CD4-positive, alpha-beta T cell (primary cell): ENCODE measurements at places on chromosomes 1 and 21.

GRCh38 chr1:47738560-47739182 lies 258.5 kb downstream of the TRABD2B start:
- no peak for DNase-seq

DNA sequence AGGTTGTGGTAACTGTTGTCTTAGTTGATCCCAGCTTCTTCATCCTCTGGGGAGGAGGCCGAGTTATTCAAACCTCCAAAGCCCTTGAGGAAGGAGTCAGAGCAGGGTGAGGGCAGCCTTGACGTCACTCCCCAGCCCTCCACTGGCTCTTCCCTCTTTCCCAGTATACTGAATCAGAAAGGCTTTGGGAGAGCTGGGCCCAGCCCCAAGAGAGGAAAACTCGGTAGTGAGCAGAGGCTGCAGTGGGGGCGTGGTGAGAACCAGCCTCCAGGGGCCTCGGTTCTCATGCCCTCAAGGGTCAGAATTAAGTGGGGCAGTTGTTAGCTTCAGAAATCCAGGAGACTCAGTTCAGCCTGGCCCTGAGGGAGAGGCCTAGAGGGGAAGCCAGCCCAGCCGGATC lies 1.8 kb upstream of the GJA4 start:
- no peak for DNase-seq

GRCh38 chr1:232590744-232591082 lies 39.2 kb downstream of the SIPA1L2 start:
- DNase-seq: no peak

GRCh38 chr1:101410048-101410878 lies 173.4 kb downstream of the S1PR1 start:
- no peak for DNase-seq

- peak; percentile 9 for DNase-seq
Measured at GRCh38 chr1:32716312-32717148, 14.0 kb upstream of the SYNC start.

- DNase-seq: no peak
Measured at GRCh38 chr21:26732432-26733221, 112.6 kb downstream of the ADAMTS1 start.

DNA sequence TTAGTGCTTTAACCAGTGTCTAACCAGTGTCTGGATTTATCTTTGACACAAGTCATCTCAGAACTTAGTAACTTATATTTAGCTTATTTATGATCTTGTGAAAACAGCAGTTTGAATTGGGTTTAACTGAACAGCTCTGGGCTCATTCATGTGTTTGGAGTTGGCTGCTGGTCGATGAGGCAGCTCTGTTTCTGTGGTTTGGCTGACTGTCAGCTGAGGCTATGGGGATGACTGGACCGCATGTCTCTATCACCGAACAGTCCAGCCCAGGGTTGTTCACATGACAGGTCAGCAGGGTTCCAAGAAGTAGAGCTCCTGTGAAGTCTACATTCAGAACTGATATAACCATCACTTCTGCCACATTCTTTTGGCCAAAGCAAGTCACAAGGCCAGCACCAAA lies 29.1 kb upstream of the C21orf91 start:
- no peak for DNase-seq

- DNase-seq: no peak
Measured at GRCh38 chr1:162218546-162218945, 149.1 kb downstream of the NOS1AP start.

GRCh38 chr1:167722152-167722869 lies 529 bp downstream of the MPZL1 start:
- DNase-seq: no peak

- DNase-seq: no peak
Measured at GRCh38 chr21:22791986-22792560, 1793.9 kb downstream of the NCAM2 start.

DNA sequence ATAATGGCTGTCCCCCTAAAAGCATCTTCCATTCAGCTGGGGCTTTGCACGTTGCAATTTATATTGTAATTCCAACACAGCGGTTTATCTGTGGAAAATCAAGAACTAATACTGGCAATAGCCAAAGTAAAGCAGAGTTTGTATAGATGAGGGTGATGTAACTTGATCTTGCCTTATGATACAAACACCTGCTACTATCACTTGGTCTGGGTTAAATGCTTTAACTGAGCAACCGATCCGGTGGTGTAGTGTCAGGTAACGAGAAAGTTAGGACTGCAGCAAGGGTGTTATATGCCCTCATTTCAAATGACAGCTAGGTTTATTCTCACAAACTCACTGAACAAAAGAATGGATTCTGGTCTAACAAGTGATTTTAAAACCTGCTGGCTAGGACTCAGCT lies 47.3 kb upstream of the PLPPR4 start:
- DNase-seq: no peak

DNA sequence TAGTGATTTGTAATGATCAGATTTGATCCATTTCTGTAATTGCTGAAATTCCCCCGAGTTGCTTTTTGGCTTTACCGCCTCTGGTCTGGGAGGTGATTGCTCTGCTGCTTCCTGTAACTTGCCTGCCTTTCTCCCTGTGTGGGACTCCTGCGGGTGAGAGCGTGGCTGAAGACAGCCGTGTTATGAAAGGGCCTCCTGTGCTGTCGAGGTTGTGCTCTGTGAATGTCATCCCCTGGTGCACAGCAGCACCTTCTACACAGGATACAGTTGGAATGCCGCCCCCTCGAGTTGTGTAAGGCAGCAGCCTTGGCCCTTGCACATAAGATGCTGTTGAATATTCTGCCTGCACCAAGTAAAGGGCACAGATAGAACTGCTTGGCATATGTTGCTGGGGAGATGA lies 5.9 kb downstream of the SOD1 start:
- no peak for DNase-seq

DNA sequence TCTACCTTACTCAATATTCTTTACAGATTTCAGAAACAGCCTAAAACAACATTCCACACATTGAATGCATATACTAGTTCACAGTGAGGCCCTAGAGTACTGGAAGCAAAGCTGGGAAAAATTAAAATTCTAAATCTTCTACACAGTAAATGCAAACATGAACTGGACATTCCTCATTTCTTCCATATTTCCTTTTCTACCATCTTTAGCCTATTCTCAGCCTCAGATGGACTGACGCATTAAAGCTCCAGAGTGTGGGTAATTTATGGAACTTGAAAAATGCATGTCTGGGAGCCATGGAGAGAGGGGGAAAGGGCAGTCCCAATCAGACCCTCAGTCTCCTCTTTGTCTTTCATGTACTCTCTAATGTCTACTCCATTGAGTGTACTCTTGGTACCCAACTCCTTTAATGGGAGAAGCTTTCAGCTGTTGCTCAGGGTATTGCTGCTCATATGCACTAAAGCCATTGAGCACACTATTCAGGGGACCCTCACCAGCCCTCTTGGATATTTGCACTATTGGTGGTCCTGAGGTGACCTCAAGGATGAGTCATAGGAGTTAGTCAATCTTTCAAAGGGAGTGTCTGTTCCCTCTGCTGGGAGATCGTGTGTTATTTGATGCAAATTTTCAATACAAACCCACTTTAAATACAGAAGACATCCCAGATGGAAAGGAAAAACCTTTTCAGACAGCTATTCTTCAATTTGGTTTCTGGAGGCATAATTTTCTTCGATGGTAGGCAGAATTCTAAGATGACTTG lies 83.3 kb upstream of the KCNJ15 start:
- no peak for DNase-seq

- no peak for DNase-seq
Measured at GRCh38 chr1:186680245-186681061, at the start of gene PTGS2. Gene PTGS2, minus strand, starts transcription at chr1:186680423. Its CDS starts 133 bp downstream, at chr1:186680290.

GRCh38 chr1:209625791-209626285 lies 26.4 kb downstream of the LAMB3 start:
- DNase-seq: no peak

- no peak for DNase-seq
Measured at GRCh38 chr1:172609528-172609927, 49.4 kb upstream of the FASLG start.

DNA sequence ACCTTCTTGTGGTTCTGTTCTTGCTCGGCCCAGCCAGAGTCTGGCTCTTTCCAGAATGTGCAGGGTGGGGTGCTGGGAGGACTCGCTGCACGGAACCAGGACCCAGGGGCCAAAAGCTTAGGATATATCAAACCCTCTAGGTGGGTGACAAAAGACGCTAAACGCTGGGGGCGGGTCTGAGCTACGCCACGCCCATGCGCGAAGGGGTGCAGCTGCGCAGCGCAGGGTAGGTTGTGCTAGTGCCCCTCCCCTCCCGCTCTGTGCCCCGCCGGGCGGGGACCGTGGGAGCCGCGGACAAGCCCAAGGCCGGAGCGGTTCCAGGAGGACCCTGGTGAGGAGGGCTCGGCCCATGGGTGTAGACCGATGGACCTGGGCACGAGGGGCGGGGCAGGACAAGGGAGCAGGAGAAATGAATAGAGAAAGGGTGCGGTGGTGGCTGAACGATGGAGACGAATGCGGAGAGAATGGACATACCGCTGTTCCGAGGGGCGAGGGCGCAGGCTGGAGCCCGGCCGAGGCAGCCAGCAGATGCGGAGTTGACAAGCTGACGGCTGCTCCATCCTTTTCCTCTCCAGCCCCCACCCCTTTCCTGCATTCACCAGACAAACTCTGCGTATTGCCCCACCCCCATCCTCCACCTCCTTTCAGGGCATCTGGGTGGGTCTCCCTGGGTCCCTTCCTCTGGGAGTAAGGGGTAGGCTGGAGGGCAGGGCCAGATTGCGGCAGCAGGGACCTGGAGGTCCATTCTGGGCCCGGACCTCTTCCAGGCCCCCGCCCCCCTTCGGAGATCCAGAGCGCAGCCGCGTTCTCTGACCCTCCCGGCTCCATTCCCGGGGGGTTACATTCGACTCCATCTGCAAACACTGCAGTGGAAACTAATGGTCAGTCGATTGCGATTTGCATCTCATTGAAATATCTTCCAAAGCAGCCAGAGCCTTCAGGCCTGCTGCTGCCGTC lies at the start of gene RUSC1:
Gene RUSC1, plus strand, starts transcription at position 234 of the 957 bp plus-strand sequence. CDS start 880 bp downstream, outside the sequence.
- DNase-seq: peak; percentile 83

GRCh38 chr1:21491488-21492355 lies 17.5 kb upstream of the ALPL start:
- DNase-seq: no peak

DNA sequence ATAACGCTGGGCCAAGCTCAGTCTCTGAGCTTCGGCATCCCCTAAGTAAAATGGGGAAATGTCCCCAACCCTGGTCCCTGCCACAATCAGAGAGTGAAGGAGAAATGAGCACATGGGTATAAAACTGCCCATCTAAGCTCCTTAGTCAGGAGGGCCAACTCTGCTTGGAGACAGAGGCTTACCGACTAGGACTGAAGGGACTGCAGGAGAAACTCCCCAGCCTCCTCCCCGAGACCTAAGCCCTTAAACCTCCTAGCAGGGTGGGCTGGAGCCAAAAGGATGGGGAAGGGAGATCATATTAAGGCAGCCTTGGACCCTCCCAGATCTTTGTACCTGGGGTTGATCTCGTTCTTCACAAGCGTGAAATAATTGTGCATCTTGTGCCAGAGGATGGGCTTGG lies 5.5 kb downstream of the ETNK2 start:
- DNase-seq: no peak

GRCh38 chr1:57036641-57037579 lies 71.1 kb upstream of the C8B start:
- DNase-seq: no peak

- no peak for DNase-seq
Measured at GRCh38 chr21:43816611-43817071, 27.3 kb downstream of the RRP1 start.

DNA sequence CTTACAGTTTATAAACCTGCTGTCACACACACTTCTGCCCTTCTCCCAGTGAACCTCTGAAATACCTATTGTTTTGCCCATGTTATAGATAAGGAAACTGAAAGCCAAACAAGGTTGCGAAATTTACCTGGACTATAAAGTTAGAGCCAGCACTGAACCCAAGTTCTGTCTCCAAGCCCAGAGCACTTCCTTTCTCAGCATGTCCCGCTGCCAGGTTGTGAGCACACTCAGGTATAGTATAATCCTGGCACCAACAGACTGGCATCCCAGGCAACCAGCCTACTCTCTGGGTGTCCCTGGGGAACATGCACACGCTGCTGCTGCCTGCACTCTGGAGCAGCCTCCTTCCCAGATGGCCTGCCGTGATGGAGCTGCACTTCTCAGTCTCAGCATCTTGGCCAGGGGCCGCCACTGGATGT lies 45.1 kb downstream of the PGBD5 start:
- DNase-seq: no peak

GRCh38 chr1:150056407-150056806 lies 11.2 kb upstream of the VPS45 start:
- no peak for DNase-seq

- DNase-seq: no peak
Measured at GRCh38 chr1:186659890-186660341, 20.3 kb downstream of the PTGS2 start.

DNA sequence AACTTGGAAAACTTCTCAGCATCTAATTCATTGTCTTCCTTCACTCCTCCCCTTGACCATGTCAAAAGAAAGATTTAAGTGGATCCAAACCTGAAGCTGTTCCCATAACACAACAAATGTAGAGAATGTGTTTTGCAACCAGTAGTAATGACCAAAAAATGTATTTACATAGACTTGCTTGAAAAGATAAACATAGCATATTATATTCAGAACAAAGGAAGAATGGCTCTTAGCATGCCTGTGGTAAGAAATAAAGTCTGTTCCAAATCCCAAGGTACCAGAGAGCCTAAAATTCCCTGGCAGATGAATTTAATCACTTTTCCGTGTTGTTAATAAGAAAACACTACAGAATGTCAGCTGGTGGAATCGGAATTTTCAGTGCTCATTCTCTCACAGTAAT lies 36.8 kb downstream of the FMO3 start:
- DNase-seq: no peak

DNA sequence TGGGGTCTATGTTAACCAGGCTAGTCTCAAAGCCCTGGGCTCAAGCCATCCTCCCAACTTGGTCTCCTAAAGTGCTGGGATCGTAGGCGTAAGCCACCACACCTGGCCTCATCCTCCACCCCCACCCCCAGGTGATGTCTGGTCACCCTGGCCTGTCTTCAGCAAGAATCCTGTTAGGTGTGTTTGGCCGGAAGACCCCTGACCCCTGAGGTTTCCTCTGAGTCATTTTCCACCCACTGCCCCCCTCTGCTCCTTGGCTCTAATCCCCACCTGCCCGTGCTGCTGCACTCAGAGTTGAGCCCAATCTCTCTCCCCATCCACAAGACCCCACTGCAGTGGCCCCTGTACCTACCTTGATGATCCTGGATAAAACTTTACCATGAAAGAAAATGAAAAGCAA lies 25.2 kb downstream of the SLC66A1 start:
- no peak for DNase-seq

- DNase-seq: no peak
Measured at GRCh38 chr1:50976111-50976889, 6.3 kb downstream of the CDKN2C start.
